ENCODE measurements at places on chromosomes 1 and 21. TPM values are rescaled to one million over a fixed set of nuclear protein-coding genes. Genes with fewer than 3 reads are reported as not detected.
A peak's percentile ranks its signal among the peaks of the same experiment; 100 is the strongest.

DNA sequence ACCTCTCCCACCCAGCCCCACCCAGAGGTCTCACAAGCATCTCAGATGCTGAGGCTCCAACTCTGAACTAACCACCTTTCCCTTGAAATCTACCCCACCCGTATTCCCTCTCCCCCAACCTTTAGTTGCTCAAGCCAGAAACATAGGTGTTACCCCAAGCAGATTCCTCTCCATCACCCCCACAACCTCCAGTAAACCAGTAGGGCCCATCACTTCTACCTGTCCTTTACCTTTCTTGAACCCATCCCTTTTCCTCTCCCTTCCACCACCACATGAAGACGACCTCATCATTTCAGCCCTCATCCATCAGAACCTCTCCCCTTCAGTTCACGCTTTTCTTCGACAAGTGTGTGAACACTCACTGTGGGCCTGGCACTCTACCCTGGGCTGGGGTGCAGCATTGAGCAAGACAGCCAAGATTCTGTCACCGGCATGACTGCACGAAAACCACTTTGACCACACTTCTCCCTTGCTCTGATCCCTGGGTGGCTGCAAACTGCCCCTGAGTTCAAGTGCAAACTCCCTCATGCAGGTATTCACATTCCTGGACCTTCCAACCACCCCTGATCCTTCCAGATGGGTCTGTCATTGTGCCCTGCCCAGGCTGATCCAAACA lies 65.5 kb upstream of the LAPTM5 start:
- peaks cover 70% of the 10 kb centered on the region for H3K27me3 ChIP-seq
- no peak overlapping the region for H3K27ac ChIP-seq
- H3K36me3 ChIP-seq: no peaks in the 10 kb centered on the region
- peaks cover 23% of the 10 kb centered on the region for H3K4me1 ChIP-seq

NECAP2 gene
- total RNA-seq: 93.8 TPM

GRCh38 chr1:150564051-150564991 lies 15.1 kb downstream of the MCL1 start:
- no peak for DNase-seq
- no peaks in the 10 kb centered on the region for H3K27me3 ChIP-seq
- peaks cover 90% of the 10 kb centered on the region for H3K4me1 ChIP-seq
- H3K36me3 ChIP-seq: peaks cover 7% of the 10 kb centered on the region
- peak overlapping the region; percentile 90 for H3K4me3 ChIP-seq
- H3K27ac ChIP-seq: peak overlapping the region; percentile 99

ADAM30 gene
- not detected for total RNA-seq

FCN3 gene
- total RNA-seq: not detected

DNA sequence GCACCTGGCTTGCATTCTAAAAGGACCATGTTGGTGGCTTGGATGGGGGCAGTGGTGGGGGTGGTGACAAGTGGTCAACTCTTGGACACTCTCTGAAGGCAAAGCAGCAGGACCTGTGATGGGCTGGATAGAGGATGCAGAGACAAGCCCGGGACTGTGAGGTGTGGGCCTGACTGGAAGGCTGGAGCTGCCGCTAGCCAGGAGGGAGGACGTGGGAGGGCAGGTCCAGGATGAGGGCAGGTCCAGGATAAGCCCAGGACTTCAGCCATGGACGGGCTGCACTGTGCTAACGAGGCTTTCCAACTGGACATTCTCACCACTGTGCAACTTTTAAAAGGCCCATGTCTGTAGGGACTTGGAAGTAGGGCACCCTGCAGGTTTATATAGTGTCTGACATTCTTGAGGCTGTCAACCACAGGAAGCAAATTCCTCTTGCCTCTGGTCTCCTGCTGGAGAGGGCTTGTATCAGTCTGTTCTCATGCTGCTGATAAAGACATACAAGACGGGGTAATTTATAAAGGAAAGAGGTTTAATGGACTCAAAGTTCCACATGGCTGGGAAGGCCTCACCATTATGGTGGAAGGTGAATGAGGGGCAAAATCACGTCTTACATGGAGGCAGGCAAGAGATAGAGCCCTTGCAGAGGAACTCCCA lies 8.3 kb upstream of the C1orf167 start:
- no peak for DNase-seq
- peaks cover 20% of the 10 kb centered on the region for H3K4me1 ChIP-seq
- H3K4me3 ChIP-seq: no peak overlapping the region
- peaks cover 15% of the 10 kb centered on the region for H3K36me3 ChIP-seq

All from activated CD8-positive, alpha-beta T cell treated with anti-CD3 and anti-CD28 coated beads, Interleukin-2, amount 10 ng/mL, durations not matched to agents 7 days and 5 days (primary cell).